Inflammatory macrophage (primary cell): ENCODE measurements at places on chromosomes 2 and 18.

DNA sequence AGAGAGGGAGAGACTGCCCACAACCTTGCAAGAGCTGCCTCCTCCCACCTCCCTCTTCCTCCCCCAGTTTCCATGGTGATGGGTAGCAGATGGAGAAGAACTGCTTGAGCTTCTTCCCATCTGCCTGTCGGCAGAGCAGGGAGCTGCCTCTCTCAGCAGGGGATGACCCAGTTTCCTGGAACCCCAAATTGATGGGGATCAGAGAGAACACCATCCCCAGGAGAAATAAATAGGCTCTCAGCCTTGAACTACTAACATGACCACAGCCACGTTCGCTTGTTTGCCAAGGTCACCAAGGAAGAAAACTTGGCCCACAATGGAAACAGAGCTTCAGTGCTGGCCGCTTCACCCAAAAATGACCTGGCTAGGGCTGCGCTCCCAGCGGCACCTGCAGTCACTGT lies 82.2 kb downstream of the ADD2 start:
- peak; percentile 3 for DNase-seq

GRCh38 chr18:42174909-42175308 lies 219.9 kb downstream of the PIK3C3 start:
- DNase-seq = peak; percentile 1

GRCh38 chr18:48595703-48596218 lies 56.9 kb downstream of the CTIF start:
- peak; percentile 13 for DNase-seq

- no peak for DNase-seq
Observed at GRCh38 chr2:224404796-224405195, 2.9 kb upstream of the FAM124B start.

- no peak for DNase-seq
Observed at GRCh38 chr2:72754628-72755320, 71.1 kb downstream of the EXOC6B start.

GRCh38 chr18:39942702-39943101 lies 2012.3 kb upstream of the PIK3C3 start:
- DNase-seq = no peak

GRCh38 chr2:8257502-8257901 lies 424.4 kb upstream of the ID2 start:
- DNase-seq = no peak

GRCh38 chr2:100784681-100785080 lies 35.3 kb upstream of the NPAS2 start:
- no peak for DNase-seq

DNA sequence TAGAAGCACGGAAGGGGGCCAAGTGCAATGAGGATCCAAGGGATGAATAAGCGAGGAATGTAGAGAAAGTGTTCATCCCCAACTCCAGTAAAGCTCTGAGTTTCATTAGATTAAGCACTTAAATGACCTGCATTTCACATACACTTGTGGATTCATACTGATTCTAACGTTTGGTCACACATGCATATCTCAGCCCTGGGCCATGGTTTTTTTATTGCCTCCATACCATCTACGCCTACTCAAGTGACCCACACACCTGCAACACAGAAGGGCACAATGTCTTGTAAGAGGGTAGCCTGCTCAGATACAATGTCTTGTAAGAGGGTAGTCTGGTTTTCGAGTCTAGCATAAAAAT lies 566 bp upstream of the MRPS5 start:
- no peak for DNase-seq

DNA sequence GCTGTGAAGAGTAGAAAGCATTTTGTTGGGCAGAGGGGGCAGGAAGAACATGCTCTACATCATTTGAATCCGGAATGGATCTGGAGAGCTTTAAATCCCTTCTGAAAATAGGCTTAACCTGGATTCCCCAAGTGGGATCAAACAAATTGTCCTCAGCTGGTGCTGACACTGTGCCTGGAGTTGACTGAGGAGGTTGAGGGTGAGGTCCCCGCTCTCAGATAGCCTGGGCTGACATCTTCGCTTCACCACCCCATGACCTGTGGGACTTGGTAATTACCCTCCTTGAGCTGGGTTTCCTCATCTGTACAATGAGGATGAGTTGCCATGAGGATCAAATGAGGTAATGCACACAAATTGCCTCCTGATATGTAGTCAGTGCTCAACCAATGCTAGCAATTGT lies 117.8 kb upstream of the SMAD2 start:
- no peak for DNase-seq

- DNase-seq = peak; percentile 40
Observed at GRCh38 chr18:24262087-24262486, 123.2 kb downstream of the CABYR start.
